ENCODE measurements at places on chromosomes 5 and 9. TPM values are rescaled to one million over a fixed set of nuclear protein-coding genes. Genes with fewer than 3 reads are reported as not detected.

ADGRD2 gene
- not detected for total RNA-seq

ARSK gene
- total RNA-seq, result 9.4 TPM

ANKRD34B gene
- not detected for total RNA-seq

ABO gene
- total RNA-seq, result not detected

GRXCR2 gene
- total RNA-seq, result not detected

SOHLH1 gene
- total RNA-seq, result not detected

C5orf34 gene
- total RNA-seq, result 7.6 TPM

ZNG1F gene
- 7.4 TPM for total RNA-seq

FABP6 gene
- total RNA-seq, result not detected

GLRA1 gene
- total RNA-seq, result not detected

TERT gene
- not detected for total RNA-seq

CAMK2A gene
- 0.45 TPM for total RNA-seq

SPINK7 gene
- not detected for total RNA-seq

SPATA31A3 gene
- total RNA-seq, result not detected

TMEM267 gene
- 4.2 TPM for total RNA-seq

SLC6A3 gene
- total RNA-seq, result not detected

CTXN3 gene
- not detected for total RNA-seq

SLC6A18 gene
- not detected for total RNA-seq

PCYOX1L gene
- total RNA-seq, result 11.7 TPM

DNM1 gene
- 5.7 TPM for total RNA-seq

PDGFRB gene
- 84.2 TPM for total RNA-seq

GABRA6 gene
- not detected for total RNA-seq

RLN2 gene
- not detected for total RNA-seq

HAVCR1 gene
- not detected for total RNA-seq

ENC1 gene
- 22.4 TPM for total RNA-seq

PCDHGC5 gene
- total RNA-seq, result 0.30 TPM

ADAMTSL2 gene
- total RNA-seq, result not detected

PCDHGA11 gene
- 10.9 TPM for total RNA-seq

SLC34A3 gene
- total RNA-seq, result not detected

FOXD1 gene
- total RNA-seq, result 18.3 TPM

TSSK1B gene
- not detected for total RNA-seq

SV2C gene
- total RNA-seq, result not detected

POLE3 gene
- 62.4 TPM for total RNA-seq

SETX gene
- total RNA-seq, result 16.5 TPM

OBP2B gene
- total RNA-seq, result not detected

CCDC192 gene
- total RNA-seq, result not detected

PCDHA1 gene
- not detected for total RNA-seq

FBXL7 gene
- total RNA-seq, result 6.8 TPM

SIT1 gene
- total RNA-seq, result not detected

PCDHGB3 gene
- total RNA-seq, result 0.50 TPM

CRHBP gene
- total RNA-seq, result 0.45 TPM

GBGT1 gene
- 2.4 TPM for total RNA-seq

CCNO gene
- total RNA-seq, result not detected

CNTLN gene
- total RNA-seq, result 5.9 TPM

STK10 gene
- 14.4 TPM for total RNA-seq

ORM2 gene
- not detected for total RNA-seq

CXCL14 gene
- not detected for total RNA-seq

WWC1 gene
- 3.1 TPM for total RNA-seq

C9orf78 gene
- 38.5 TPM for total RNA-seq

ADRB2 gene
- 1.9 TPM for total RNA-seq

PRELID1 gene
- total RNA-seq, result 248 TPM

BHMT gene
- total RNA-seq, result not detected

PRUNE2 gene
- total RNA-seq, result 3.6 TPM

DOCK2 gene
- 3.0 TPM for total RNA-seq

Data from bronchus fibroblast of lung (primary cell).